NCI-H2107 (cell line): ENCODE measurements at places on chromosomes 7 and 10.

- DNase-seq, result no peak
Measured at GRCh38 chr7:95736635-95737034, 35.7 kb upstream of the DYNC1I1 start.

GRCh38 chr10:5844345-5845055, 31.3 kb upstream of the GDI2 start:
- DNase-seq, result no peak

GRCh38 chr7:98234429-98235147, 17.4 kb downstream of the TECPR1 start:
- DNase-seq, result no peak

- DNase-seq, result no peak
Measured at GRCh38 chr7:66758950-66759628, 18.6 kb downstream of the RABGEF1 start.

DNA sequence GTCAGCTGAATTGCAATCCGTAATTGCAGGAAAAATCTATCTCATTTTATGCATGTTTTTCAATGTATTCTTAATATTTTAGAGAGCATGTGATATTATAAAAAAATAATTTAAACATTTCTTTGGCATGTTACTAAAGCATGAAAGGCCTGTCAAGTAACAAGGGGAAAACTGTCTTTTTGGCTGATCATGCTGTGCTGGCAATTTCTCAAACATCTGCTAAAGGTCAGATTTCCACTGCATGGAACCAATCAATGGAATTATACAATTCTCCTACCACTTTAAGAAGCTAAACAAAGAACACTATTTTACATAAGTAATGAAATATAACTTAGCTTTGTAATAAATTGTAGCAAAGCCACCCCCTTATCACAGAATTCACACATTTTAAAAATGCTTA, 49.4 kb downstream of the JMJD1C start:
- DNase-seq, result no peak

DNA sequence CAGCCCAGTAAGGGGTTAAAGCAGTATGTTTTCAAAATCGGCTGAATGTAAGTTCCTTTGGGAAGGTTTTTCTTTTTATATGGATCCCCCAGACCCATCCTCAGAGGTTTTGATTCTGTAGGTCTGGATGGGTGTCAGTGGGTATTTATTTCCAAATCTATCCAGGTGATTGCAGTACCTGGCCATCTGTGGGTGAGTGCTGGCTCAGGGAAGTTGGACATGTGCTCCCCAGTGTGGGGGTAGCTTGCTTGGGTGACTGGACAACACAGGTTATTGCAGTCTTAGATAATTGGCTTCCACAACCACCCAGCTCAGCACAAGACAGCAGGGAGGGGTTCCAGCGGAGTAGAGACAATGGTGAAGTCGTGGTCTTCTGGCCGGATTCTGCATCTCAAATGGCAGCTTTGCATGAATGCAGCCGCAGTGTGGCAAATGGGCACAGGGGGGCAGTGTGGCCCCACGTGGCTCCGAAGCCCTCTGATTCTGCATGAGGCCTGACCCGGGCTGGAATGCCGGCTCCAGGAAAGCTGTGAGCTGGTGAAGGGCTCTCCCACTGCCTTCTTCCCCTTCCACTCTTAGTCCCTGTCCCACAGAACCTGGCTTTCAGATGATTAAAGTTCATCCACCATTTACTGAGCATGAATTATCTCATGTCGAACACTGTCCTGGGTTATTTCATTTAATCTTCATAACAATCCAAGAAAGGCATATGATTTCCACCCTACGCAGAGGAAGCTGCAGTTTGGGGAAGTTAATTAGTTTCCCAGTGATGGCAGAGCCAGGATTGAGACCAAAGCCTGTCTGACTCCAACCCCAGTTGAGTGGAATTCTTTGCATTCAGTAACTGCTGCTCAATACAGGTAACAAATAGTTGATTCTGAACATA, 64.5 kb upstream of the SYPL1 start:
- peak; percentile 55 for DNase-seq

- peak; percentile 94 for DNase-seq
Measured at GRCh38 chr7:30445770-30446169, 32.8 kb downstream of the NOD1 start.

- no peak for DNase-seq
Measured at GRCh38 chr7:122983261-122983660, 12.2 kb downstream of the TAS2R16 start.

- no peak for DNase-seq
Measured at GRCh38 chr10:78397786-78398185, 364.1 kb downstream of the RPS24 start.

DNA sequence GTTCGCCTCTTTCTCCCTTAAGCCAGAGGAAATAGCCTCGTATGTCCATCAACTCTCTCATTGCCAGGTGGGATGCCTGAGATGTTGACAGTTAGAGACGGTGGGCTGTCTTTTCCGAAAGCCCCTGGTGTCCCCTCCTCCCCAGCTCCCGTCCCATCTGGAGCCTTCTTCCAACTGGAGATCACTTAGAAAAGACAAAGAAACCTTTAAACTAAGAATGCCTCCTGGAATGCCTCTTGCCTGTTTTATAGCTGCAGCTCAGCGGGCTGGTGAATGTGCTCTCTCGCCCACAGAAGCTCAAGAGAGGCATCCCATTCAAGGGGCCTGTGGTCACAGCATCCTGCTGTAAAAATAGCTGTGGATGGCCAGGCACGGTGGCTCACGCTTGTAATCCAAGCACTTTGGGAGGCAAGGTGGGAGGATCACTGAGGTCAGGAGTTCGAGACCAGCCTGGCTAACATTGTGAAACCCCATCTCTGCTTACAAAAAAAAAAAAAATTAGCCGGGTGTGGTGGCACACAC, 5.2 kb upstream of the MYL10 start:
- DNase-seq, result no peak

DNA sequence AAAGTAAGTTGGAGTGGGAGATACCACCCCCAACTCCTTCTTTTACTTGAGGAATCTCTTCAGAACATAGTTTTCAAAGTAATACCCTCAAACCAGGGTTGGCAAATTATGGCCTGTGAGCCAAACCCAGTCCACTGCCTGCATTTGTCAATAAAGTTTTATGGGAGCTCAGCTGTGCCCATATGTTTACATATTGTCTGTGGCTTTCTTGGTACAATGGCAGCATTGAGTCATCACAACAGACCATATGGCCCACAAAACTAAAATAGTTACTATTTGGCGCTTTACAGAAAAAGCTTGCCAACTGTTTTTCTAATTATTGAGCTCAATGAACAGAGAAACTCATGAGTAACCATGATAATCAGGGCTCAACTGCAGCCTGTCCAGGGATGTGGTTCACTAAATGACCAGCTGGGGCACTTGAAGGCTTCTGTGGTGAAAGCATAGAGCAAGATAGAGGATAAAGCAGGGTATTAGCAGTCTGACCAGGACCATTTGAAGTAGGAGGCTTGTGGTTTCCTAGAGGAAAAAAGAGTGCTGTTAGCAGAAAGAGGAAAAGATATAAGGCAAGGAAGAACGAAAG, 196.0 kb upstream of the GRB10 start:
- DNase-seq, result no peak

DNA sequence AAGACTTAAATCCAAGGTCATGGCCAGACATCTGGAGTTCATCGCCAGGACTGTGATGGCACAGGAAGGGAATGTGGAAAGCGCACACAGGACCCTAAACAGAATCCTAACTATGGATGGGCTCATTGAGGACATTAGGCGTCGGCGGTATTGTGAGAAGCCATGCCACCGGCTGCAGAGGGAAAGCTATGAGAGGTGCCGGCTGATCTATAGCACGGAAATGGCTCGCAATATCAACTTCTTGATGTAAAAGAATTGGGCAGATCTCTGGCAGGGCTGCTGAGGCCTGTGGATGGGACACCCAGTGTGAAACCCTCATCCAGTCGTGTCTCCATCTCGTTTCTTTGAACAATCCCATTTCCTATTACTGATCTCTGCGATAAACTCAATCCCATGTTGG, 6.3 kb upstream of the CTBP2 start:
- DNase-seq, result no peak
